Activated CD8-positive, alpha-beta T cell treated with anti-CD3 and anti-CD28 coated beads for 36 hours (primary cell): ENCODE measurements at places on chromosomes 12 and 14. TPM values are rescaled to one million over a fixed set of nuclear protein-coding genes. Genes with fewer than 3 reads are reported as not detected.

DNA sequence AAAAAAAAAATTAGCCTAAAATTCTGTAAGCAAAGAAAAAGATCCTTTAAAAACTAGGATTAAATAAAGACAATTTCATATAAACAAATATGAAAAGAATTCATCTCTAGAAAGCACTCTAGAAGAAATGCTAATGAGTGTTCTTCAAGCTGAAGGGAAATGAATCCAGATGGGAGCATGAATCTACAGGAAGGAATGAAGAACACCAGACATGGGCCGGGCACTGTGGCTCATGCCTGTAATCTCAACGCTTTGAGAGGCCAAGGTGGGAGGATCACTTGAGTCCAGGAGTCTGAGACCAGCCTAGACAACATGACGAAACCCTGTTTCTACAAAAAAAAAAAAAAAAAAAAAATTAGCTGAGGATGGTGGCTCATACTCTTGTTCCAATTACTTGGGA, 297.2 kb downstream of the FBXL14 start:
- no peak for DNase-seq

The NRDE2 gene
- total RNA-seq, result 19.2 TPM

The LMNTD1 gene
- total RNA-seq, result not detected

DNA sequence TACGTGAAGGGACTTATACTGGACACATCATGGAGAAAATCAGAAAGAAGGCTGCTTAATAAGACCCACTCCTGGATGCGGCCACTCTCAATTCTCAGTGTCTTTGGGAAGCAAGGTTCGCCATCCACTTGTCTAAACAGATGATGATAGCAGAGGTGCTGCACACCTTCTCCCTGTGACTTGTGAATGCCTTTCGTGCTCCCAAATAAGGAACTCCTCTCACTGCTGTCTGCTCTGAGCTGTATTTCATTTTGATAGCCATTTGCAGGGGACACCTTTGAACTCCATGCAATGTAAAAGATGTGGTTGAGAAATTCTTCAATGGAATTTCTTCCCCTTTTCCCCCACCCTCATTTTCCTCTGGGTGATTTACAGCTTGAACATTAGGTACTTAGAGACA, 11.6 kb downstream of the RMST start:
- DNase-seq, result no peak

DNA sequence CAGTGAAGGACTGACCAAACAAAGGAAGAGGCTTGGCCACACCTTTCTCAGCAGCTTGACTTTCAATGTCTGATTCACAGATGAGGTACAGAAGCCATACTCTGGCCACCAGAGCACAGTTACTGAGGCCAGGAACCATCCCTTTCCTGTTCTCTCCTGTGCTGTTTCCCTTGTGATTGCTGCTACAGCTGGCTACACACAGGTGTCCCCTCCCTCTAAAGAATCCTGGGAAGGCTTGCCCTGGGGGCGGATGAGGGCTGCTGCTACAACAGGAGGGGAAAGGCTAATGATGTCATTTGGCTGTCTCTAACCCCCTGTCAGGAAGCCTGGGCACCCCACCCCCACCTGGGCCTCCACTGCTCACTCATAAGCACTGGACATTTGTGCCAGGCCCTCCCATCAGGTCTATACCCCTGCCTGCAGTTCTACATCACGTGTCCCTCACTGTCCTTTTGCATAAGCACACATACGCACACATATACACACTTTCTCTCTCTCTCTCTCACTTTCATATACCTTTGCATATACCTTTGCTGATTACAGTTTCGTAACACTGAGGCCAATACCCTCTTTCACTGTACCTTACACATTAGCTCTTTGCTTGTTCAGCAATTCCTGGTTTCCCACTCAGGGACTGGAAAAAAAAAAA, 41.4 kb downstream of the PRPF40B start:
- DNase-seq, result peak; percentile 20

- DNase-seq, result no peak
Measured at GRCh38 chr12:16573398-16574077, 32.4 kb downstream of the LMO3 start.

GRCh38 chr14:100698666-100699448, 27.8 kb upstream of the DLK1 start:
- no peak for DNase-seq

The CACNA1C gene
- 0.05 TPM for total RNA-seq

- peak; percentile 65 for DNase-seq
Measured at GRCh38 chr12:120006258-120006975, 17.4 kb downstream of the BICDL1 start.

The MYG1 gene
- 69.5 TPM for total RNA-seq

GRCh38 chr12:105256011-105256410, 20.0 kb upstream of the APPL2 start:
- no peak for DNase-seq

The ACSS3 gene
- total RNA-seq, result not detected

DNA sequence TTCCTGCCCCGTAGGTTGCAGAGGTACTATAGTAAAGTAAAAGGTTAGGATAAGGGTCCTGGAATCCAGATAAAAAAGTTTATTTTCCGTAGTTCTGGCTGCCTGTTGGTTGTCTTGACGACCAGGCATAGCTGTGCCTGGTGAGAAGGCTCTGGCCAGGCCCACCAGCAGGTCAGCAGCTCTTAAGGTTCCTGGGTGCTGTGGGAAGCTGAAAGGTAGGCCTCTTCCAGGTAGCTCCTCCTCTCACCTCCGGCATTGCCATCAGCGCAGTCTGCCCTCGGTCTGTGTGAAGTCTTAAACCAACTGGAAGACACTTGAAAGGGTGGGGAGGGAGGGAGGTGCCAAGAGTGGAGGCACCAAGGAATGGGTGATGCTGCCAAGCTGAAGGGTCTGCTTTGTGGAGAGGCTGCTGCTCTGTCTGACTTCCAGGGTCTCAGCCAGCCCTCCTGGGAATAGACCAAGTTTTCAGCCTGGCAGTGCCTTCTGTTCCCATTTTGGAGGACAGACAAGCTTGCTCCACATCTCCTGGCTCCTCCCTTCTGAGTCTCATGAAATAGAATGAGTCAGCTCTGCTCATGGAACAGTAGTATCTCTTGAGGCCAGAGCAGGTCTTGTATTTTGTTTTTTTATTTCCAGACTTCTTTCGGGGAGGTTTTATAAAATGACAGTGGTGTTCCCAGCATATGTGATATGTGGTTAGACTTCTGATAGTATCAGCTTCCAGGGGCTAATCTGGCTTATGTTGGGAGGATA, 5.2 kb upstream of the ACADS start:
- no peak for DNase-seq

GRCh38 chr12:21697904-21698630, 40.4 kb upstream of the LDHB start:
- DNase-seq, result no peak

GRCh38 chr12:65430571-65431306, 152.3 kb downstream of the MSRB3 start:
- no peak for DNase-seq

- peak; percentile 6 for DNase-seq
Measured at GRCh38 chr14:81401420-81402122, 1.4 kb upstream of the STON2 start.

GRCh38 chr12:21144309-21144708, 13.3 kb downstream of the SLCO1B1 start:
- no peak for DNase-seq

DNA sequence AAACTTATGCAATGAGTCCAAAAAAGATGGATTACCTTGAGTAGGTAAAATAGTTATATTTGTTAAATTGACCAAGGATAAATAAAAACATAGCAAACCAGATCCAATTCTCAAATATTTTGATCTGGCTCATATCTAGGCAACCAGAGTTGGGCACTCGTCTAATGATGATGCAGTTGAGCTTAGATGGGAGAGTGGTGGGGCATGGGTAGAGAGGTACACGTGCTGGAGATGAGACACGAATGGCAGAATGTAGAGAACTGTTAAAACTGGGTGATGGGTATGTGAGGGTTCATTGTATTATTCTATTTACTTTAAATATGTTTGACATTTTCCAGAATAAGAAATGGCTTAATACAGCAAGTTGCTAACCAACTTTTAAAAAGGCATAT, 7.6 kb upstream of the RNF34 start:
- DNase-seq, result no peak

DNA sequence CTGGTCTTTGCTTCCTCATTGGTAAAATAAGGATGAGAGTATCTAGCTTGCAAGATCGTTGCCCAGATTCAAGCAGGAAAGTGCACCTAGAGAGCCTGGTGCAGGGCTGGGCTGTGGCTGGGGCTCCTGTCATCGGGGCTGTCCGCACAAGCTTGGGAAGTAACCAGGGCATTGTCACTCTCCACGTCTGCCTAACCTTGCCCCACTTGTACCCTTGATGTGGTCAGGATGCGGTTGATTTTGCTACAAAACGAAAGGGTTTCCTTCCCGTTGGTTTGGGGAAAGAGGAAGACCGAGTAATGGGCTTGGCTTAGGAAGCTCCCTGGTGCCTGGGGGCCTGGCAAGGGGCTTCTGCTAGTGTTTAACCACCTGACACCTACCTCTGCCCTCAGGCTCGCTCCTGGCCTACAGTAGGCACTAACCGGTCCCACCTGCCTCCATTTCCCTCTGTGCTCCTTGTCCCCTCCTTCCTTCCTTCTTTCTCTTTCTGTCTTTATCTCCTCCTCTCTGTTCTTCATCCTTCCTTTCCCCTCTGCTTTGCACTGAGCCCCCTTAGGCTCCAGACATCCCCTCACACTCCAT, 21.8 kb downstream of the MVK start:
- DNase-seq, result peak; percentile 72

DNA sequence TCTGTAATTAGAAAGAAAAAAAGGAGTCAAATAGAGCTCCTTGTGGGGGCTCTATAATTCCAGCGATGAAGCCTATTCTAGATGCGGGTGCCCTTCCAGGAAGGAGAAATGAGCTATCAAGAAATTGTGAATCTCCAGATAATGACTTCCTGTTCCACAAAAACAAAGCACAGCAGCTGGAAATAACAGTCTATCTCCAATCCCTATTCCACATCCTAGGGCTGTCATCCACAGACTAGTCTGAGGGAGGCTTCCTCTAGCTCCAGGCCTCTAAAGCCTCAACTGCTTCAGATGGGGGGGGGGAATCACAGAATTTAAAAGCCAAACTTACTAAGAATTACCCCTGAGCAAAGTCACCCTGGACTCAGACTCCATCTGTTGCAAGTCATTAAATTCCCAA, 77.4 kb upstream of the GTF2A1 start:
- no peak for DNase-seq

The THAP2 gene
- 10.8 TPM for total RNA-seq

- no peak for DNase-seq
Measured at GRCh38 chr14:104203071-104203425, 64.7 kb downstream of the KIF26A start.

DNA sequence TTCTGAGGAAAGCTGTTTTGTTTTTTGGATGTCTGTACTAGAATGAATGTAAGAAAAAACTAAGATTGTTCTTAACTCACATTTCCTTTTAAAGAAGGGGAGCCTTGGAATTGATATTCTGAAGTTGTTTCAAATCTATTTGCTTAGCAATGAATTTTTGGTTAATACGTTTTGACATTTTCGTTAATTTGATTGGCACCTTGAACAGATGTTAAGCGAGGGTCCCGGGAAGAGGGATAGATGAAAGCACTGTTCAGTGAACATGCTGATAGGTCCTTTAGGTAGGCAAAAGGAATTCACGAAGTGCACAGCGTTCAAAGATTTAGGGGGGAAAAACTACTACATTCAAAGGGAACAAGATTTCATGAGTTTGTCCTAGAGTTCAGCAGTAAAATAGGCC, 1.7 kb downstream of the SLC39A9 start:
- DNase-seq, result no peak

- DNase-seq, result peak; percentile 81
Measured at GRCh38 chr14:98210045-98210672, 1061.8 kb downstream of the BCL11B start.

The REP15 gene
- not detected for total RNA-seq

GRCh38 chr14:60648934-60649874, at the start of gene SIX1:
Gene SIX1, minus strand, starts transcription at chr14:60649477. Its CDS starts 288 bp downstream, at chr14:60649189.
- peak; percentile 48 for DNase-seq

- DNase-seq, result no peak
Measured at GRCh38 chr14:22839159-22839779, 2.9 kb downstream of the MMP14 start.

- no peak for DNase-seq
Measured at GRCh38 chr14:89179891-89180404, 237.1 kb downstream of the FOXN3 start.

- no peak for DNase-seq
Measured at GRCh38 chr14:55094292-55095157, 34.5 kb upstream of the LGALS3 start.

- no peak for DNase-seq
Measured at GRCh38 chr12:107435072-107435471, 250.5 kb upstream of the PWP1 start.

- no peak for DNase-seq
Measured at GRCh38 chr12:56332512-56333196, 1.1 kb downstream of the PAN2 start.

The RNASE3 gene
- total RNA-seq, result not detected

DNA sequence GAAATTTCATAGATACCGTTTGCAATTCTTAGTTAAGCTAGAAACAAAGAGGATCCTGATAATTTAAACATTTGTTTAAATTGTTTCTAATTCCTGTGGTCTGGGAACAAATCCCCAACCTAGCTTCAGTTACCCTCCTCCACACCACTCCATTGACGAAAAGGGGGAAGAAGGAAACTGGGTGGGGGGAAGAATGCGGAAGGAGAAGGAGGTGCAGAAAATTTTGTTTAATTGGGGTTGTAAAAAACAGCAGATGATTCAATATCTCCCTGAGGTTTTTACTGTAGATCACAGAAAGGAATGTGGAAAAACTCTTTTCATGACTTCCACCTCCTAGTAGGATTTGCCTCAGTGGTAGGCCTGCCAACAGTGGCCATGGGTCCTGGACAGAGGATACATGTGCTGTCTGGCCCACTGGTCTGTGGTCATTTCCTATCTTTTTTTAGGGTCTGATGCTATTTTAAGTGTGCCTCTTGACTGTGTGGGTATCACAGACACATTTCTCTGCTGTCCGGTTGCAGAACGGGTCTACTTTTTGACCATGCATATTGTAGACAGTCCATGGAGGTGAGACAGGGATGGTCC, 122.9 kb upstream of the PCED1B start:
- DNase-seq, result no peak

DNA sequence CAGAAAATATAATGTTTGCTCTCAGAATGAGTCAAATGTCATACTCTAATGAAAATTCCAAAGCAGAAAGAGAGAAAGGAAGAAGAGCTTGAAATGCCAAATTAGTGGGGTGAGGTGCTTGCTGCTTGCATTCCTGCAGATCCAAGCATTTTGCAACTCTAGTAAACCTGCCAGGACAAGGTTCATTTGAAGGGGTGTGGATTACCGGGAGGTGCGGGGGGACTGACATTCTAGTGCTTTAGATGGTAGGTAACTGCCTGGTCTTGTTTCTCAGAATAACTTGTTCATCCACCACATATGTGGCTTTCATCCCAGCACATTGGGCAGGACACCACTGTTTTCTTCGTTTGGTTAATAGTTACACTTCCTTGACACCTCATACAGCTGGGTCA, 144.4 kb downstream of the AKAP6 start:
- DNase-seq, result no peak

DNA sequence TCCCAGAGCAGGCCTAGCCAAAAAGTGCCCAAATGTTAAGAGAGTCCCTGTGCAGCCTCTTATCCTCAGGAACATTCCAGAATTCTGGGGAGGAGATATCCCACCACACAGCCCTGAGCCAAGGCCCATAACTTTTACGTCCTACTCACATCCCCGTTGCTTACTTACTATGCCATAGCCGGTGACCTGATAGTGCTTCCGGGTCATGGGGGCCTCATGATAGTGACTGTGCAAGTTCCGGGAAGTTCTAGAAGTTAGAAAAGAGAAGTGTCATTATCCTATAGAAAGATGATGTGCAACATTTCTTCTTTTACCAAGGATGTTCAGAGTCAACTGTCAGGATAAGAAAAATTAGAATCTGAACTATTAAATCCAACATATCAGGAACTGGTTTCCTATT, 15.6 kb upstream of the NGB start:
- no peak for DNase-seq

The CATSPERB gene
- 0.27 TPM for total RNA-seq

GRCh38 chr12:40569626-40570179, 122.5 kb upstream of the CNTN1 start:
- DNase-seq, result no peak
